GOT3 (cell line): ENCODE measurements at places on chromosomes 6 and 20.

GRCh38 chr20:44137266-44137801 lies 49.7 kb downstream of the JPH2 start:
- DNase-seq: no peak

- no peak for DNase-seq
Measured at GRCh38 chr6:35287671-35288396, 9.8 kb upstream of the DEF6 start.

- DNase-seq: no peak
Measured at GRCh38 chr20:46279103-46279502, 29.2 kb downstream of the CDH22 start.

GRCh38 chr6:16987996-16988395 lies 113.9 kb upstream of the STMND1 start:
- no peak for DNase-seq

DNA sequence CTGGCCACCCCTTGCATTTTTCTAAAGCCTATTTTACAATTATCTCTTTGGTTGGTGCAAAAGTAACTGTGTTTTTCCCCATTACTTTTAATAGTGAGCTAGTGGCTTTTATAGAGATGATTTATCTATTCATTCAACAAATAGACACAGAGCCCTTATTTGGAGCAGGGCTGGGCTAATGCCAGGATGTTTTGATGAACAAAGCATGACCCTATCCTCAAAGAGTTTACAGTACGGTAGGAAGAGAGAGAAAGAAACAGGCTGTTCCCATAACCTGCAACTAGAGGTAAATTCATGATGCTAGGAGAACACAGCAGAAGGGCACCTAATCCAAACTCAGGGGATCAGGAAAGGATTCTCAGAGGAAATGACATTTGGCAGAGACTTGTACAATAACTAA lies 37.3 kb upstream of the UST start:
- DNase-seq: no peak

DNA sequence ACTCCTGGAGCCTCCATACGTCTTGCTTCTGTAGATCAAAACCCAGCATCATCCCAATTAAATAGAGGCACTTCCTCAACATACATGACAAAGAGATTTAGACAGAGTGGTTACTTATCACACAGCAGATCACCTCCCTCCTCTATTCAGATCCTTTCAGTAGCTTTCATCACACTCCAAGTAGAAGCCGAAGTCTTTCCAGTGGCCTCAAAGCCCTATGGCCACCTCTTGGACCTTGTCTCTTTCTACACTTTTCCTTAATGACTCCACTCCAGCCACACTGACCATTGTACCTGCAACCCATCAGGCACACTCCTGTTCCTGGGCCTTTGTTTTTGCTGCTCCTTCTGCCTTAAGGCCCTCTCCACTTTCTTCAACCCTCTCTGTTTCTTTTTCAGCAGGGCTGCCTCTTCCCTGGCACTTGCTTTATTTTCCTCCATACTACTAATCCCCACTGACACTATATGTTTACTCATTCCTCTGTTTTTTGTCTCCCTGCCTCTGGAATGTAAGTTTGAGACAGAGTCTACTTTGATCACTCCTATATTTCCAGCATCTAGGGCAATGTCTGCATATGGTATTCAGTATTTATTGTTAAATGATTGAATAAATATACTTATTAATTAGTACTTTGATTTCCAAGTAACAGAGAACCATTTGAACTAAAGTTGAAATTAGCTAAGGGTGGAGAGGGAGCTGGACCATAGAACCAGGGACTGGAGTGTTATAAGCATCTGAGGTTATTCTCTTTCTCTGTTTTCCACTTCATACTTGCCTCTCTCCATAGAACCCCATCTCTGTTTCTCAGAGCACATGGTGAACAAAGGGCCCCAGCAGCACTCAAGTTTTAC lies 43.4 kb upstream of the TRAM2 start:
- DNase-seq: no peak

DNA sequence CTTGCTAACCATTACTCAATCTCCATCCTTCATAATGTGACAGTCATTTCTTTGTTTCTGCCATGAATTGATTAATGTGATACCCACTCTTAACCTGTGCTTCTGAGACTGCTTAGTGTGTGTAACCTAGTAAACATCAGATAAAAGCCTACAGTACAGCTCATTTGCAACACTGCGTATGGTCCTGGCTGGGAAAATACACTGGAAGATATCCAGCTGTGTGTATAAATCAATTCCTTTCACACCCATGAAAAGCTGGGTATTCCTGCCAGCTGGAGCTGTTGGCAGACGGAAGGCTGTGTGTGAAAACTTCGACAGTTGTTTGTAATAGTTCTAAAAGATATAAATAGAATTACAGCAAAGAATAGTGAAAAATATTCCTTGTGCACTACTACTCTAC lies 509.2 kb downstream of the FRK start:
- no peak for DNase-seq
